NCI-H146 (cell line): ENCODE measurements at places on chromosomes 7 and 10.
A peak's percentile ranks its signal among the peaks of the same experiment; 100 is the strongest.

- DNase-seq, result no peak
Observed at GRCh38 chr7:86961686-86962085, 97.8 kb downstream of the ELAPOR2 start.

DNA sequence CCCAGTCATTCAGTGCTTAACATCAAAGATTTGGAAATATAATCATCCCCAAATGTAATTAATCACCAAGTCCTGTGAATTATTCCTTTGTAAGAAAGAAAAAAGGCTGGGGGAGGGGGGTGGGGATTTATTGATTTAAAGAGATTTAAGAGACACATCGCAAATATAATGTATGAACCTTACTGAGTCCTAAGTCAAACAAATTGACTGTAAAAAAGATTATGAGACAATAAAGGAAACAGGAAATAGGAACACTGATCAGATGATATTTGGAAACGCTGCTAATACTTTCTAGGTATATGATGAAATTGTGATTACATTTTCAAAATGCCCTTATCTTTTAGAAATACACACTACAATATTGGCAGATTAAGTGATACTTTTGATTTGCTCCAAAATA, 92.5 kb downstream of the ATE1 start:
- peak; percentile 34 for DNase-seq

- DNase-seq, result no peak
Observed at GRCh38 chr10:52780391-52781155, 8.0 kb upstream of the MBL2 start.

DNA sequence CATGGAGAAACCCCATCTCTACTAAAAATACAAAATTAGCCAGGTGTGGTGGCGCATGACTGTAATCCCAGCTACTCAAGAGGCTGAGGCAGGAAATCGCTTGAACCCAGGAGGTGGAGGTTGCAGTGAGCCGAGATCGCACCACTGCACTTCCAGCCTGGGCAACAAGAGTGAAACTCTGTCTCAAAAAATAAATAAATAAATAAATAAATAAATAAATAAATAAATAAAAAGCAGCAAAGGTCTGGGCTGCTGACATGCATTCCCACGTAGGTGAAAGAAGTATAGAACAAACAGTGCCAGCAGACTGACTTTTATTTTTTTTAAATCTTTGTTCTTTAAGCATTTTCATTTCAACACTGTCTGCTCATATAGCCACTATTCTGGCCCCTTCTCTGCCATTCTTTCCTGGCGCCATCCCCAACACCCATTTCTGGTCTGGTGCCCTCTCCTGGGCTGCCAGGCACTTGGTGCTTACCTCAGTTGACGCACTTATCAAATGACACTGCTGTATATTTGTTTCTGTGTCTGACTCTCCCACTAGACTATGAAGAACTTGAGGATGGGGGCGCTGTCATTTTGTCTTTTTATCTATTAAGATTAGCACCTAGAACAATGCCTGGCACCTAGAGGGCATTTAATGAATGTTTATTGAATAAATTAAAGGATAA, 15.6 kb downstream of the FAM107B start:
- DNase-seq, result no peak

DNA sequence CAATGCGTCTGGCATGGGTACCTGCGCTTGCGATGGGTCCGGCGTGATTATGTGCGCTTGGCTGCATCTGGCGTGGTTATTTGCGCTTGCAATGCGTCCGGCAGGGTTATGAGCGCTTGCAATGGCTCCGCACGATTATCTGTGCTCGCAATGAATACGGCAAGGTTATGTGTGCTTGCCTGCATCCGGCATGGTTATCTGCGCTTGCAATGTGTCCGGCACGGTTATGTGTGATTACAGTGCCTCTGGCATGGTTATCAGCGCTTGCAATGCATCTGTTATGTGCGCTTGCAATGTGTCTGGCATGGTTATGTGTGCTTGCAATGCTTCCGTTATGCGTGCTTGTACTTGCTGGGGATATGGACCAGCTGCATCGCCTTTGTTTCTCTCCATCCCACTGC, 37.7 kb downstream of the RBAK start:
- peak; percentile 21 for DNase-seq

DNA sequence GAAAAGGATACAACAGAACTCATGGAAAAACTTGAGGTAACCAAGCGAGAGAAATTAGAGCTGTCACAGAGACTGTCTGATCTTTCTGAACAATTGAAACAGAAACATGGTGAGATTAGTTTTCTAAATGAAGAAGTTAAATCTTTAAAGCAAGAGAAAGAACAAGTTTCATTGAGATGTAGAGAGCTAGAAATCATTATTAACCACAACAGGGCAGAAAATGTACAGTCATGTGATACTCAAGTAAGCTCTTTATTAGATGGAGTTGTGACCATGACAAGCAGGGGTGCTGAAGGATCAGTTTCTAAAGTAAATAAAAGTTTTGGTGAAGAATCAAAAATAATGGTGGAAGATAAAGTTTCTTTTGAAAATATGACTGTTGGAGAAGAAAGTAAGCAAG, 62.1 kb downstream of the AKAP9 start:
- DNase-seq, result no peak

DNA sequence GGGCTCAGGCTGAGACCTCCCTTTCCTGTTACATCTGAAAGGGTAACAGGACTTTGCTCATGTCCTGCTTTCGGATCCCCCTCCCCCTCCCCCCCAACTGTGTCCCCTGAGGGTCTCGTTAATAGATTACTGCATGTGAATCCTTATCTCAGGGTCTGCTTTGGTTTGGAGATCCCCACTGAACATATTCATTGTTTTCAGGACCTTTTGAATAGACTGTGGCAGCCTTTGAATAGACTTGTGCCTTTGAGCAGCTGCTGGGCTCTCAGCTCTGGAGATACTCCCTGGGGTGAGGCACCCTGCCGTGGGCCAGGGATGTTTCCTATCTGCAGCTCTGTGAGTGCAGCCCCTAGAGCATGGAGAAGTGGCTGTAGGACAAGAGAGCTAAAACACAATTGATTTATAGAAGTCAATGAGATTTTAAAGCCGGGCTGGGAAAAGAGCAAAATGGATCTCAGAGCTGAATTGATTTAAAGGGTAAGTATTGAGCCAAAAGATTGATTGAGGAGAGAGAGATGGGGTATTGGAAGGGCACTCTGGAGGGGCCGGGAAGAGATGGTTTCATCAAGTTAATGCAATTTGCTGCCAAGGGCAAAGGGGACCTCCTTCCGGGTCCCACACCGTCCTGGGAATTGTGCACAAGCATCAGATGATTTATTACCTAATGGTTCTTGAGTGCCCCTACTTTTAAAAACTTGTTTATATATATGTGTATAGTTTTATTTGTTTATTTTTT, 9.9 kb downstream of the ARHGAP22 start:
- DNase-seq, result peak; percentile 97

- no peak for DNase-seq
Observed at GRCh38 chr7:78146546-78146945, 348.0 kb downstream of the PHTF2 start.
